Activated CD4-positive, alpha-beta T cell treated with anti-CD3 and anti-CD28 coated beads, Interleukin-2, amount 10 ng/mL, durations not matched to agents 7 days and 5 days (primary cell): ENCODE measurements at places on chromosomes 1 and 21. TPM values are rescaled to one million over a fixed set of nuclear protein-coding genes. Genes with fewer than 3 reads are reported as not detected.

DNA sequence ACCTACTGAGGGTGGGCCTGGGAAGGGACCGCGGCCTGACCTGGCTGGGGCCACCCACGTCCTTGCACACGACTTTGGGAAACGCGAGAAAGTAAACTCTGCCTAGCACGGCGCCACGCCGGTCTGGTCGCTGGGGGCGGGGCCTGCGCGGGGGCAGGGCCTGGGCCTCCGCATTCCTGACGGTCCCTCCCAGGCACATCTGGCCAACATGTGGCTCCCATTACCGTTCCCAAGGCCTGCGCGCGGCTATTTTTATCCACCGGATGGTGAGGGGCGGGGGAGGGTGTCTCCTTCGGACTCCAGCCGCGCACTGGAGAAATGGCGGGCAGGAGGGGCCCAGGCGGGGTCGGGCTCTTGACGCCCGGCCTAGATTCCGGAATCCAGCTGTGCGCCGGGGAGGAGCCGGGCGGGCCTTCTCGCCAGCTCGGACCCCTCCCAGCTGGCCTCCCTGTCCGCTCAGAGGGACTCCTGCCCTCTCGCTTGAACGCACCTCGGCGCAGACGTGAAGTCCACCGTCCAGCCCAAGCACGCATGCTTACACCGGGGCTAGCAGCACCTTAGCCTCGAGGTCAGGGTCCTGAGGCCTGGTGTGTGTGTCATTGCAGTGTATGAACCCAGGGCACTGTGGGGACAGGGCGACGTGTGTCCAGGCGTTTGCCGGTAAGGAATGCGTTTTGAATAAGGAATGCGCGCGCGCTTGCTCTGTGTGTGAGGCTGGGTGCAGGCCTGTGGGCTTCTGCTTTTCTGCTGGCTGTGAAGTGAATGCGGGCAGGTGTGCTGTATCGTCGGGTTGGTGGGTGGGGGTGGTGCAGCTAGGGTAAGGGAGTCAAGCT, 2.1 kb downstream of the EVA1B start:
- peaks cover 11% of the 10 kb centered on the region for H3K27me3 ChIP-seq
- H3K27ac ChIP-seq = peak overlapping the region; percentile 41
- H3K36me3 ChIP-seq = no peaks in the 10 kb centered on the region
- H3K4me3 ChIP-seq = peak overlapping the region; percentile 53
- DNase-seq = no peak

- peaks cover 19% of the 10 kb centered on the region for H3K36me3 ChIP-seq
- peaks cover 18% of the 10 kb centered on the region for H3K4me1 ChIP-seq
- H3K27me3 ChIP-seq = no peaks in the 10 kb centered on the region
- no peak overlapping the region for H3K4me3 ChIP-seq
Observed at GRCh38 chr1:243316366-243316989, 60.6 kb downstream of the SDCCAG8 start.

DNA sequence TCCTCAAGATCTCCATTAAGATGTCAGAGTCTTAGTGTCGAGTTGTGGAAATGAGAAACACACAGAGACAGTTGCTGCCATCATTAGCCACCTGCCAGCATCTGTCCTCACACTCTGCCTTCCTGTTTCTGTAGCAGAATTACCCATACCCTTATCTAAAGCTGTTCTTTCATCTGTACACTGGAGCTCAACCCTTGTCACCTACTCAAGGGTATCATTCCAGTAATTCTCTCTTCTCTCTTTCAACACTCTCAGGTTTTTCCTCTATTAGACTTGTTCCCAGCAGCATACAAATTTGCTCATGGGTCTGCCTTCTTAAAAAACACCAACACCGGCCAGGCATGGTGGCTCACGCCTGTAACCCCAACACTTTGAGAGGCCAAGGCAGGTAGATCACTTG, 27.4 kb upstream of the RNF2 start:
- H3K4me1 ChIP-seq = no peaks in the 10 kb centered on the region
- DNase-seq = no peak
- peaks cover 4% of the 10 kb centered on the region for H3K27me3 ChIP-seq
- H3K4me3 ChIP-seq = no peak overlapping the region
- H3K36me3 ChIP-seq = no peaks in the 10 kb centered on the region

DNA sequence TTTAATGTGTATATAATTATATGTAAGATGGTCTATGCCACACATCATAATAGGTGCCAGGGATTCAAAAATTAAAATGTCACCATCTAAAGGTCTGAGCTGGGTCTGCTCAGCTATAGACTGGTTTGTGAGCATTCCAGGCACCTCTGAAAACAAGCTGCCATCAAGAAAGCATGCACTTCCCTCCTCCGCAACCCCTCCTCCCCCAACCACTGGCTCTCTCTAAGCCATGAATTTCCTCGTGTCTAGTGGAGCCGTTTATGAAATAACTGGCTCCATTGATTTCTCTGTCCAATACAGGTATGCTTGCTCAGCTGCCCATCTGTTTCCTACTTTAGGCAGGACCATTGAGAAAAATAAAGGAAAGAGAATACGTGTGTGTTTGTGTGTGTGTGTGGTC, 522.6 kb upstream of the PLXNA2 start:
- no peaks in the 10 kb centered on the region for H3K4me1 ChIP-seq
- H3K27ac ChIP-seq = no peak overlapping the region
- DNase-seq = no peak
- H3K4me3 ChIP-seq = no peak overlapping the region

- H3K27me3 ChIP-seq = peaks cover 3% of the 10 kb centered on the region
- DNase-seq = no peak
- H3K36me3 ChIP-seq = no peaks in the 10 kb centered on the region
- no peaks in the 10 kb centered on the region for H3K4me1 ChIP-seq
Observed at GRCh38 chr1:53442299-53442698, 16.9 kb upstream of the DMRTB1 start.

The B3GALT2 gene
- 1.3 TPM for total RNA-seq

The MIER1 gene
- 56.9 TPM for total RNA-seq
